ENCODE measurements at places on chromosomes 2 and 18. TPM values are rescaled to one million over a fixed set of nuclear protein-coding genes. Genes with fewer than 3 reads are reported as not detected.
A peak's percentile ranks its signal among the peaks of the same experiment; 100 is the strongest.

The SFTPB gene
- 0.32 TPM for total RNA-seq

- no peaks in the 10 kb centered on the region for H3K27me3 ChIP-seq
- H3K36me3 ChIP-seq = no peaks in the 10 kb centered on the region
- H3K4me3 ChIP-seq = no peak overlapping the region
- H3K4me1 ChIP-seq = no peaks in the 10 kb centered on the region
- no peak for DNase-seq
These were observed 441.9 kb downstream of the RND3 start for GRCh38 chr2:150045601-150046000.

The C1QL2 gene
- total RNA-seq = not detected

DNA sequence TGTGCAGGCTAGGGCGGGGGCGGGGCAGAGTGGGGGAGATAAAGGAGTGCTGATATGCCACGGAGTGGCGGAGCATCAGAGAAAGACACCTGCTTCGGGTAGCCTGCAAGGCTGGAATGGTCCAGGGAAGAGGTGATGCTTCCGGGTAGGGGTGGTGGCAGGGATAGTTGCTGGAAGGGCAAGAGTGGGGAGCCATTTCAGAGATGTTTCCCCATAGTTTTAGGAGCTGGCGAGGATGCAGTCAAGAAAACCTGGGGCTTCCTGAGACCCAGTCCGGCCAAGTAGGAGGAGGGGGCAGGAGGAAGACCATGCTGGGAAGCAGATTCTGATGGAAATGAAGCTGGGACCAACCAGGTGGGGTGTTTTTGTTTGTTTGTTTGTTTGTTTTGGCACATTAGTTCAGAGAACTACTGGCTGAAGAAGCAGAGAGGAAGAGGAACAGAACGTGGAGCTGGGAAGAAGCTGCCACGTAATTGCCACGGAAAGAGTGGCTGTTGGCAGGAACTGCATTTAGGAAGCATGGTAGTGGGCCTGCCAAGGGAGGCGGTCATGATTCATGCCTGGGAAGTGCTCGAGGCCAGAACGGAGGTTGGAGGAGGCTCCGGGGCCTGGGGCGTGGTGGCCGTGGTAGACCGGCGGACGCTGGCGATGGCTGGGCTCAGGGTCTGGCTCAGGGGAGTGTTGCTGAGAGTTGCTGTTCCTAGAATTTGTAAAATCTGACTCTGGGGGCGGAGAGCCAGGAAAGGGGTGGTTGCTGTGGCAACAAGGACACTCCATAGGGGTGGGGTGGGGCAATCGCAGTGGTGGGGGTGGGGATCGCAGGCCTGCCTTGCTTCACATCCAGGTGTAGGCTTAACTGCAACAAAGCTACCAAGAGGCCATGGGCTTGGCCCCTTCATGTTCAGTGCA is 8.6 kb upstream of the INPP5D start:
- H3K27me3 ChIP-seq = no peaks in the 10 kb centered on the region
- H3K27ac ChIP-seq = peak overlapping the region; percentile 94
- H3K36me3 ChIP-seq = peaks cover 6% of the 10 kb centered on the region
- peaks cover 48% of the 10 kb centered on the region for H3K4me1 ChIP-seq

DNA sequence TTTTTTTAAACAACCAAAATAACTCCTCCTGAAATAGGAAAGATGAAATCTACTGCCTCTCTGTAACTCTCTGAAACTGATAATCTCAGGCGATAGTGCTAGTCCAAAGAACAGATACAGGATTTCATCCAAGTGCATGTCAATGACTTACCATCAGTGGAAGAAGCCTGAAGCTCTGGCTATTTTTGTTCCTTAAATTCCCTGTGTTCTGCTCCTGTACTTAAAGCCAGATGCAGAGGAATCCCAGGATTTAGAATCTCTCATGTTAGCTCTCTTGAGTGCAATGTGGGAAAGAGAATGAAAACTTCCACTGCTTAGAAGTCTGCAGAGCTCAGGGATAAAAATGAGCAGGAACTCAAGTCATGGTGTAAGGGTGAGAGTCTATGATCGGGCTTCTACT is 291.9 kb downstream of the TCF4 start:
- H3K27ac ChIP-seq = no peak overlapping the region
- no peak for DNase-seq
- H3K36me3 ChIP-seq = no peaks in the 10 kb centered on the region

DNA sequence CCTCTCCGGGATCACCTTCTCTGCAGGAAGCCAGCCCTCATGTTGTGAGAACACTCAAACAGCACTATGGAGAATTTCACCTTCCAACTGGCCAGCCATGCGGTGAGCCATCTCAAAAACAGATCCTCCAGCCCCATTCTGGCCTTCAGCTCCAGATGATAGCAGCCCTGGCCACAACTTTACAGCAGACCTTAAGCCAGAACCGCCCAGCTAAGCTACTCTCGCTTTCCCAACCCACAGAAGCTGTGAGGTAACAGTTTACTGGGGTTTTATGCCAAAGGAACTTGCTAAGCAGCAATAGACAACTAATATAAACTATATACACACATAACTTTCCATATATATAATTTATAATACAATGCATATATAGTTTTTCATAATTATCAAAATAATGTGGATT is 11.6 kb upstream of the PTPN4 start:
- H3K4me3 ChIP-seq = no peak overlapping the region
- H3K27ac ChIP-seq = no peak overlapping the region
- no peaks in the 10 kb centered on the region for H3K27me3 ChIP-seq

DNA sequence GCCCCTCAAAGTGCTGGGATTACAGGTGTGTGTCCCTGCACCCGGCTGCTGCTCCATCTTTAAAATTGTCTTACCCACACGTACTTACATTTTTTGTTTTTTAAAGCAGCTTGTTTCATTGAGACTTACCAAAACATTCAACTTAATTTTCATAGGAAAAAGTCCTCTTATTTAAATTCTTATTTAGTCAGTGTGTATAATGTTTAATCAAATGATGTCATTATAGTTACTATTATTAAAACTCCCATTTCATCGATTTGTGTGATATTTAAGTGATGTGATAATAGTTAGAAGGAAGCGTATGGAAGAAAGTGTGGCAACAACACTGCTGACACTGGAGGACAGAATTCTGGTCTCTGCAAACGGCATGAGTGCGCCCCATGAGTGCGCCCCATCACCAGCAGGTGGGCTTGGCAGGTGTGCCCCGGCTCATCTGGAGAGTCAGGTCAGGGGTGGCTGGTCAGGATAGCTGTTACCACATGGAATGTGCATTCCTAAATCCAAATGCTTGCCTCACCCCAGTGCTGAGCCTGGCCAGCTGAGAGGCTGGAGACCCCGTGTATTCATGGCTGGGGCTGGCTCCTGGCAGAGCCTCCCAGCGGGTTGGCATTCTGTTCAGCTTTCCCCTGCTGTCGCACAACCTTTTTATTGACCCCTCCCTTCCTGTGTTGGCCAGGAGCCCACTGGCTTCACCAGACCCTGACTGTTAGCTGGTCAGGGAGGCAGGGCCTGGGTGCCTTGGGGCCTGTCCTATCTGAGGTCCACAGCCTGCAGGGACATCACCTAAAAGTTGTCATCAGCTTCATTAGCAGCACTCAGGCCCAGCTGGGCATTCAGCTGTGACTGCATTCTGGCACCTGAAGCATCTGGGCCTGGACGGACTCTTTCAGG is 79.7 kb downstream of the AGAP1 start:
- no peak for DNase-seq
- no peaks in the 10 kb centered on the region for H3K4me1 ChIP-seq
- H3K36me3 ChIP-seq = no peaks in the 10 kb centered on the region

The DOK1 gene
- total RNA-seq = 4.6 TPM

DNA sequence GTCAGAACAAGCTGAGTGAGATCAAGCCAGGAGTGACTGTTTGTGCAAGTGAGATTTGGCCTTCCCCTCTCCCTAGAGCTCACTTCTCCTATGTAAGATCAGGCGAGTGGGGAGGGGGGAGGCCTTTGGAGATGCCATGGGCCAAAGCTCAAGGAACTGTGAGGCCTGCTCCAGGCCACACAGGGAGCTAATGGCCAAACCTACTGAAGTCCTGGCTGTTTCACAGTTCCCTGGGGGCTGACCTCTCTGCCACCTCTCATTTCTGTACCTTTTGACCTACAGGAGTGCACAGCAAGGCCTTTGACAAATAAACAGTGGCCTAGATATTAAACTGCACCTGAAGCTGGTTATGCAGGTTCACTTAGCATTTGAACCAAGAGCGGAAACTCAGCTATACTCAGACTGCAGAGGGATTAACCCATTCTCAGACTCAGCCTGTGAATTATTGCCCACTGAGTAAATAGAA is 235.0 kb upstream of the NT5C1B start:
- H3K4me3 ChIP-seq = no peak overlapping the region
- H3K27ac ChIP-seq = no peak overlapping the region
- DNase-seq = no peak
- H3K4me1 ChIP-seq = peaks cover 4% of the 10 kb centered on the region

- DNase-seq = no peak
- H3K27me3 ChIP-seq = no peaks in the 10 kb centered on the region
- no peaks in the 10 kb centered on the region for H3K36me3 ChIP-seq
- H3K4me1 ChIP-seq = no peaks in the 10 kb centered on the region
These were observed 227.7 kb upstream of the BOD1L2 start for GRCh38 chr18:56919190-56919589.

DNA sequence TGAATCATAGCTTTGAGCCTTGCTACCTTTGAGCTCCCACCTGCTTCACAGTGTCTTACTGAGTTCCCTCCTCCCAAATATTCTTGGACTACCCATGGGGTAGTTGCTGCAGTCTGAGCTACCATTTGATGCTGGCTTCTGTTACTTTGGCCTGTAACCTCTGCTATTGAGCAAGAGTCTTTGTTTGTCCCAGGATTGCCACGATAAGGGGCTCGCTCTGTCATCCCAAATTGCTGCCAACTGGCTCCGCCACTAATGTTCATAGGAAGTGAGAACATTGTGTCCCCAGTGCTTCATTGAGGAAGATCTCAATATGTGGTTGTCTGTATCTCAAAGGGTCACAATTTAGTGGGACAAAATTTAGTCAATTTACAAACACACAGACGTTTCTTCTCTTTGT is 103.8 kb downstream of the TRIM43 start:
- peaks cover 42% of the 10 kb centered on the region for H3K27me3 ChIP-seq
- no peak for DNase-seq
- H3K4me3 ChIP-seq = no peak overlapping the region
- H3K4me1 ChIP-seq = no peaks in the 10 kb centered on the region
- no peak overlapping the region for H3K27ac ChIP-seq

DNA sequence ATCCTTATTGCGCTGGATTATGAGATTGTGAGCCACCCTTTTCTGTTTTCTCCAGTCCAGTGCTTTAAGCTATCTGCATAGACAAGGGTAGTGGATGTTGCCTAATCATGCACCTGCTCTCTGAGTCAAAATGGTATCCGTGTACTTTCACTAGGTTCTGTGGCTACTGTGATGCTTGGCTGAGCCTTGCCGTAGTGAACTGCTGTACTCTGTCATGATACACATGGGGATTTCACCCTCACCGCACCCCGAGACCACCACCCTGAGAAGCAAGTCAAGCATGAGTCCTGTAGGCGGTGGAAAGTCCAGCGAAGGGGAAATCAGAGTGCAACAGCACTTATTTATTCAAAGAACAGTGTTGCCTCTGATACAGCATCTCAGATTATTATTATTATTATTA is 55.0 kb downstream of the ARHGAP25 start:
- no peak overlapping the region for H3K27ac ChIP-seq
- no peak overlapping the region for H3K4me3 ChIP-seq
- no peaks in the 10 kb centered on the region for H3K36me3 ChIP-seq
- no peaks in the 10 kb centered on the region for H3K4me1 ChIP-seq
- no peaks in the 10 kb centered on the region for H3K27me3 ChIP-seq

The PLB1 gene
- 0.91 TPM for total RNA-seq

GRCh38 chr2:47029737-47030524 is 114.3 kb upstream of the MCFD2 start:
- no peaks in the 10 kb centered on the region for H3K27me3 ChIP-seq
- peak overlapping the region; percentile 35 for H3K27ac ChIP-seq
- H3K4me1 ChIP-seq = peaks cover 48% of the 10 kb centered on the region
- peak; percentile 80 for DNase-seq
- peaks cover 43% of the 10 kb centered on the region for H3K36me3 ChIP-seq

The SPATA3 gene
- total RNA-seq = not detected

GRCh38 chr2:66134138-66134701 is 300.7 kb upstream of the MEIS1 start:
- no peak for DNase-seq
- H3K4me3 ChIP-seq = no peak overlapping the region
- no peaks in the 10 kb centered on the region for H3K36me3 ChIP-seq

The HNMT gene
- 0.28 TPM for total RNA-seq

The DAW1 gene
- total RNA-seq = 1.1 TPM

GRCh38 chr2:158498043-158498748 is 41.4 kb downstream of the PKP4 start:
- H3K36me3 ChIP-seq = peaks cover 8% of the 10 kb centered on the region
- H3K27ac ChIP-seq = no peak overlapping the region
- H3K27me3 ChIP-seq = no peaks in the 10 kb centered on the region

The PARD6G gene
- total RNA-seq = 8.2 TPM

DNA sequence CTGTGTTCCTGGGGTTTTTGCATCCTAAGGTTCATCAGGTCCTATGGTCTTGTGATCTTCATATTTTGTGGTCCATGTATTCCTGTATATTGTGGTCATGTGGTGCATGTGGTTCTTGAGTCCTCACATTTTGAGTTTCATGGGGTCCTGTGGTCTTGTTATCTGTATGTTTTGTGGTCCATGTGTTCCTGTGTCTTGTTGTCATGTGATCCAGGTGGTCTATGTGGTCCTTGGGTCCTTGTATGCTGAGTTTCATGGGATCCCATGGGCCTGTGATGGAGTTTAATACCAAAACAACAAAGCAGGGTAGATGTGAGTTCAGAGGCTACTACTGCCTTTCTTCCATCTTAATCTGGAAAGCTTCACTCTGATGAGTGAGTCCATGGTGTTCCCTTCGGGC is 166.4 kb downstream of the TMEM18 start:
- no peak overlapping the region for H3K4me3 ChIP-seq
- H3K27ac ChIP-seq = no peak overlapping the region
- no peak for DNase-seq
- no peaks in the 10 kb centered on the region for H3K36me3 ChIP-seq

The CD8B2 gene
- total RNA-seq = not detected

The G6PC2 gene
- total RNA-seq = not detected

GRCh38 chr18:31512203-31512764 is 14.3 kb downstream of the DSG2 start:
- DNase-seq = peak; percentile 87

DNA sequence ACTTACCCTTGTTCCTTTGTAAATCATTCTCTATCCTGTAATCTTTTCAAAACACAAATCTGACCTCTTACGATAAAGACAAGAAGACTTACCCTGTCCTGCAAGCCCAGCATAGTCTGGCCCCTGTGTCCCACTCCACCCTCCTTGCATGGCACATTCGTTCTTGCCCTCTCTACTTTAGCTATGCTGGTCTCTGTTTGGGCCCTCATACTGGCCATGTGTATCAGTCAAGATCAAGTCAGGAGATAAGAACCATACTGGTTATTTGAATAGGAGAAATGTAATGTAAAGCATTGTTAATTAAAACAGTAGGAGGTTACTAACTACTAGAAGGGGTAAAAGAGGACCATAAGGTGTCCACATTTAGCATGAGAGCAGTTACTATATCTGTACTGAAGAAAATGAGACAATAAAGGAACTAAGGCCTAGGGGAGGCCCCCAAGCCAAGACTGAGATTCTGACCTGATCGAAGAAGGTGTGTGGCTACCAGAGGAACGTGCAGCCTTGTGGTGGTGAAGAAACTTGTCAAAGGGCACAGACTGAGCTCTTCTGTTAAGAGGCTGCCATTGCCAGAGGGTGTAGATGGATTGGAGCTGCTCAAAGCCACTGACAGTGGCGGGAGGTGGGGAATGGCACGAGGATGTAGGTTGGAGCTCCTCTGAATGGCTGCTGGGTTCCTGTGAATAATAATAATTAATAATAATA is 80.8 kb downstream of the KCTD18 start:
- no peak for DNase-seq
- no peak overlapping the region for H3K4me3 ChIP-seq
- H3K27ac ChIP-seq = no peak overlapping the region

All from MCF 10A (cell line).